NCI-H2029 treated with DMSO at 0.1 percent for 48 hours (cell line): ENCODE measurements at places on chromosomes 5 and 9.

GRCh38 chr5:81288021-81288433, 13.4 kb upstream of the ZCCHC9 start:
- DNase-seq: no peak

GRCh38 chr5:82551840-82552385, 273.8 kb upstream of the RPS23 start:
- no peak for DNase-seq

DNA sequence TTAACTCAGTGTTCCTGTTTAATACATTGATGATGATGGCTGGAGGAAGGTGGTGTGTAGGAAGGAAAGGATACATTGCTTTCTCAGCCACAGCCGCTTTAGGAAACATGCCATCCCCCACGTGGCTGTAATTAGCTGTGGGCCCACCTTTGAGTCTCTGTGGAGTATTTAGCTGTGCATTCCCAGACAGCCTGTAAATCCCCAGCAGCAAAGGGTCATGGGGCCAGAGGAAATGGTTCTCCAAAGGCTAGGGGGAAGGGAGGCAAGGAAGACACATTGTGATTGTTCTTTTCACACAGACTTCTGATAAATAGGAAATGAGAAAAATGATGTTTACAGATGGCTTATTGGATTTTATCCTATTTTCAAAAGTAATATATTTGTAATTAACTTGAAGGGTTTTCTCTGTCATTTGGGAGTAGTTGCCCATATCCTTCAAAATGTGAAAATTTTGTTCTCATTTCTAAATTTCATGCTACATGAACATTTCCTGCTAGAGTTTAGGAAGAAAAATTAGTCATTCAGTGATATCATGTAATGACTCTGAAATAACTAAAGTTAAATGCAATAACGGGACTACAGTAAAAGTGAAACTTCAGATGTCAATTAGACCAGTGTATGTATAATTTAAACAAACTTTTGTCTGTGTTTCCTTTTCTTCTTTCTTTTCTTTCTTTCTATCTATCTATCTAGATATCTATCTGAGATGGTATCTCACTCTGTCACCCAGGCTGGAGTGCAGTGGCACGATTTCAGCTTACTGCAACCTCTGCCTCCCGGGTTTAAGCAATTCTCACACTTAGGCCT, 24.3 kb upstream of the F2R start:
- no peak for DNase-seq

DNA sequence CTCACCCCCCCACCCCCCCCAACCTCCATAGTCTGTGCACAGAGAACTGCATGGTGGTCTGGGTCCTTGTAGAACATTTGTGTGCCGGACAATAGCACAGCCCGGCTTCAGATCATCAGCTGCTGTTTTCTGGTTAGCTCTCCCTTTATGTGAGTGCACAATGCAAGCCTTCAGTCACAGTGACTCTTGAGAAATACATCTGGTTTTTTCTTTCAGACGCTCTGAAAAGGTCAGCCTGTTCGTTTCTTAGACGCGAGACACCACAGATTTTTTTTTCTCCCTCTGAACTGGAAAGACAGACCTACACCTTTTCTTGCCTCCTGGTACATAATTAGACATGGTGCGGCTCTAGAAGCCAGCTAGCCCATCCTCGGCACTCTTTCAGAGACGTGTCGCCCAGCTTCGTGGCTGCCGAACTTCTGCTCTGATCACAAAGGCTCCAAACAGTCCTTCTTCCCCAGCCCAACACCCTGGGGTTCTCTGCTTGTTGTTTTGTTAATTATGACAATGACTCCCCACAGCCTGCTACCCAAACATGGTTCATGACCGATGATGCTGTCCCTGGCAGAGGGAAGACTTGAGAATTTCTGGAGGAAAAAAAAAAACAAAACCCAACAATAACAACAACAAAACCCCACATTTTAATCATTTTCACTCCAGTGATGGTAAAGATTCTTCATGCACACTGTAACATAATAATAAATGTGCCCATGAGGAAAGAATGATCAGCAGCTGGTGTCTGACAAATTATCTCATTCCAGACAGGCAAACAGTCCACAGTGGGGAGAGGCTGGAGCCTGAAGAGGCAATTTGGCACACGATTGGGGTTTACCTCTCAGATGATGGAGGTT, 241.4 kb upstream of the ZNF462 start:
- no peak for DNase-seq

DNA sequence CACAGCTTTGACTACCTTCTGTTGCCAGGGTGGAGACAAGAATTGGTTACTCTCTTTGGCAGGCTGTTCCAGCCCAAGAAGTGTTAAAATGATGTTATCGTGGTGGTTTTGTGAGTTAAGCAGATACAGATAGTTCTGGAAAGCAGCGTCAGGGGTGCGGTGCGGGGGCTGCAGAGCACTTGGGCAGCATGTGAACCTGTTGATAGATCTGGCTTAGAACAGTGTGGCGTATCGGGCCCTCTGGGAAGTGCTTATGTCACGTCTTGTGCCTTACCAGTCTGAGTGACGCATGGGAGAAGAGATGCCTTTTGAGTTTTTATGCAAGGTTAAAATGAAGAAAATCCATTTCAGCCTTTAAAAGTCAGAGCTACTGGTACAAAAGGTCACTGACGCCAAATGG, 152.5 kb downstream of the PRKACG start:
- no peak for DNase-seq

GRCh38 chr9:114318416-114318815, 4.5 kb upstream of the ORM1 start:
- DNase-seq: no peak

GRCh38 chr9:135933114-135933513, 25.8 kb upstream of the CAMSAP1 start:
- no peak for DNase-seq

DNA sequence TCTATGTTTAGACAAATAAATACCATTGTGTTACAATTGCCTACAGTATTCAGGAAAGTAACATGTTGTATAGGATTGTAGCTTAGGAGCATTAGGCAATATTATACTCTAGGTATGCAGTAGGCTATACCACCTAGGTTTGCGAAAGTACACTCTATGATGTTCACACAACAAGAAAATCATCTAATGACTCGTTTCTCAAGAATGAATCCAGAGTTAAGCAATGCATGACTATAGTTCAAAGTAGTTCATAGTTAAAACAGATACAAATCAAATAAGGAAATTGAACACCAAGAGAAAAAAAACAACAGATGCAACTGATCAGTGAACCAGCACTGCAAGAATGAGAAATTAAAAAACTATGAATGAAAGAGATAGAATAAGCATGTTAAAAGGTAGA, 27.6 kb upstream of the ABLIM3 start:
- DNase-seq: no peak

GRCh38 chr5:91283899-91284298, 99.2 kb downstream of the ARRDC3 start:
- no peak for DNase-seq

DNA sequence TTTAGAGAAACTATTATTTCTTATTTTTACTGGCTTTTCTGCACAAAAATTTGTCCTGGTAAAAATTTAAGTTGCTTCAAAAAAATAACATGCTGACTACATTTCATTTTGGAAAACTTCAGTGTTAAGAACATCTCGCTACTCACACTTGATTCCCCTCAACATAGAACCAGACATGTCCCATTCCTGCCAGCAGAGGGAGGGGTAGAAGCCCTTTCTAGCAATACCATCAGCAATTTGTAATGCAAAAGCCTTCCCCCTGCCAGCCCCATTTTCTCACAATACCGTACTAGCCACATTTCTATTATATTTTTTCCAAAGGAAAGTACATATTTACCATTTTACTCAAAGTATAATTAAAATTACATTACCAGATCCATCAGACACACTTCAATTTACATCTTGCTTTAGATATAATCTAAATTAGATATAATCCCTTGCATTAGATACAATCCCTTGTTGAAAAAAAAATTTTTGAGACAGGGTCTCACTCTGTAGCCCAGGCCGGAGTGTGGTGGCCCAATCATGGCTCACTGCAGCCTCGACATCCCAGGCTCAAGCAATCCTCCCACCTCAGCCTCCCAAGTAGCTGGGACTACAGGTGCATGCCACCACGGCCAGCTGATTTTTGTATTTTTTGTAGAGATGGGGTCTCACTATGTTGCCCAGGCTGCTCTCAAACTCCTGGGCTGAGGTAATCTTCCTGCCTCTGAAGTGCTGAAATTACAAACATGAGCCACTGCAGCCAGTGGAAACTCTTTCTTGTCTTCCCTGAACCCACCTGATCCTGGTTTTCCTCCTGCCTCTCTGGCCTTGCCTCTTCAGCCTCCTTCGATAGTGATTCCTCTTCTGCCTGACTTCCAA, 39.6 kb upstream of the IDNK start:
- DNase-seq: no peak

- no peak for DNase-seq
Measured at GRCh38 chr9:5549658-5550650, 39.6 kb downstream of the PDCD1LG2 start.

DNA sequence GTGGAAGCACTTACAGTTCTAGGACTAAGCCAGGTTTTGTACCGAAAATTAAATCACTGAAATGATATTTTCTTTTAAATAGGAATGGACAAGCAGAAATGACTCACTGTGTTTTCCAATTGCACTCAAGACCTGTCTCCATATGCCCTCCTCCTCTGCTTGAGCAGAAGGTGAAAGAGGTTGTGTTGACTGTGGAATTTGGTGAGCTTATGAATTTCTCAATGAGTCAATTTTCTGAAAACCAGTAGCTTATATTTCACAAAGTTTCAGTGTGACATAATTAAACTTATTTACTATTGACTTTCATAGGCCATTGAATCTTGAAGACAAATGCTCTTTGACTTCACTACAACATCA, 249.9 kb downstream of the NPR3 start:
- no peak for DNase-seq

DNA sequence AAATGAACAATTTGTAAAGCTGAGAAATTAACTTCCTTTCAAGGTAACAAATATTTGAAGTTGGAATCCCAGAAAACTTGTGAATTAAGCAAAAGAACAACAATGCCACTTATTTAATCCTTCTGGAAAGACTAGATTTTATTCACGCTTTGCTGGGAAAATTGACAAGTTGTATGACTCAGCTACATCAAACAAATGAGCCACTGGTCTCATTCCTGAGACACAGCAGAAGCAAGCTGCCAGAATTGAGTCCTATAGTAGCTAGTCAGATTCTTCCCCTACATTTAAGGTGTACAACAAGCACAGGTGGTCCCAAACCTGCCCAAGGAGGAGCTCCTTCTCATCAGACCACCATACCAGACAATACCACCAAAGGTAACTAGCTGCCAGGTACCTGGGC, 280.7 kb downstream of the SPOCK1 start:
- DNase-seq: no peak

GRCh38 chr9:126700296-126700695, 86.6 kb downstream of the LMX1B start:
- DNase-seq: no peak

DNA sequence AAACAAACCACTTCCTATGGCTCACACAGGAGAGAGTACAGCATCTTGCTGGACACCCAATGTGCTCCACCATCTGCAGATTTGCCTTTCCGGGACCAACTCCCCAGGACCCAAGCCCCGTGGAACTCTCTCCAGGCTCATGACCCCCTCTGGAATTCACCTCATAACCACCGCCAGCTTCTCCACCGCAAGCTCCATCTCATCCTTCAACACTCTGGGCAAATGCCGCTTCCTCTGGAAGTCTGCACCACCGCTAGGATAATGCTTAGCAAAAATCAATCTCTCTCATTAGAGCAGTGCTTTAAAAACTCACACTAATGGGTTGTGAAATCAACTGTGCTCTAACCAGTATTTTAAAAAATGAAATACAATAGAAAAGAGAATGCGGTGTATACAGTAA, 150.0 kb downstream of the COL23A1 start:
- no peak for DNase-seq
